ENCODE measurements at places on chromosomes 16 and 17. TPM values are rescaled to one million over a fixed set of nuclear protein-coding genes. Genes with fewer than 3 reads are reported as not detected.

Gene MYH13
- not detected for total RNA-seq

Gene CETP
- 30.0 TPM for total RNA-seq

Gene MFAP4
- total RNA-seq = not detected

Gene CDH3
- total RNA-seq = not detected

Gene SLC13A2
- total RNA-seq = not detected

Gene ZNF597
- total RNA-seq = 1.3 TPM

Data from mammary microvascular endothelial cell (primary cell).